ENCODE measurements at places on chromosomes 3 and 15. TPM values are rescaled to one million over a fixed set of nuclear protein-coding genes. Genes with fewer than 3 reads are reported as not detected.

The FHIT gene
- 5.8 TPM for total RNA-seq

The SCN11A gene
- 0.08 TPM for total RNA-seq

The LRRK1 gene
- 0.48 TPM for total RNA-seq

The KNG1 gene
- total RNA-seq, result not detected

The SLC2A2 gene
- total RNA-seq, result not detected

The MNS1 gene
- 0.85 TPM for total RNA-seq

The SLC35G2 gene
- total RNA-seq, result 0.19 TPM

The ADAMTS9 gene
- not detected for total RNA-seq

The ACAN gene
- not detected for total RNA-seq

The GOLGA8G gene
- total RNA-seq, result not detected

The ZNF80 gene
- total RNA-seq, result 5.1 TPM

The GOLGA8A gene
- total RNA-seq, result 311 TPM
